ENCODE measurements at places on chromosomes 3 and 15. TPM values are rescaled to one million over a fixed set of nuclear protein-coding genes. Genes with fewer than 3 reads are reported as not detected.

GOLGA8H gene
- 0.70 TPM for total RNA-seq

GPR176 gene
- 132 TPM for total RNA-seq

DNA sequence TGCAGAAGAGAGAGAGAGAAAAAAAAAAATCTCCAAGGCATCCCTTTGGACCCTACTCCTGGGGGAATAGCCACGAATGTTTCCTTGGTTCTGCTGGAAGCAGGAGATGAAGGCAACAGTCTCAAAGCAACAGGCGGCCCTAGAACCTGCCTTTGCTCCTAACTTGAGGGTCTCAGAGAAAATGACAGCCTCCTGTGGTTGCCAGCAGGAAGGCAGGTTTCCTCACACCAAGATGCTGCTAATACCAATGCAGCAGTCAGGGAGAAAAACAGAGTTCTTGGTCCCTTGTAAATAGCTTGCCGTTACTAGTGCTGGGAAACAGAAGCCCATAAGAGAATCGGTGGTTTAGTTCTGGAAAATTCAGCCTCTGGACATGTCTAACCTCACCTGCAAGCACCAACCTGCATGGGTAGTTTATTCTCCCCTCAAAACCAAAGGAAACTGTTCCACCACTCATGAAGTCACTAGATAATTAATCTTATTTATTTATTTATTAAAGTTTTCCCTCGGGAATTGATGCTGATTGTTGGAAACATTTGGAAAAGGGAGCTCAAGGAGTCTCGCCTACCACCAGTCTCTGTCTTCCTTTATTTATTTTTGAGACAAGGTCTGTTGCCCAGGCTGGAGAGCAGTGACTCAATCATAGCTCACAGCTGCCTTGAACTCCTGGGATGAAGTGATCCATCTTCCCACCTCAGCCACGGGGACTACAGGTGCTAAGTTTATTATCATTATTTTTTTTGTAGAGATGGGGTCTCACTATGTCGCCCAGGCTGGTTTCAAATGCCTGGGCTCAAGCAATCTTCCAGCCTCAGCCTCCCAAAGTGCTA is 883 bp upstream of the FRMD4B start:
- H3K27ac ChIP-seq, result no peak overlapping the region
- H3K4me1 ChIP-seq, result peaks cover 4% of the 10 kb centered on the region
- no peak for DNase-seq
- H3K4me3 ChIP-seq, result peak overlapping the region; percentile 58
- no peaks in the 10 kb centered on the region for H3K36me3 ChIP-seq

DNA sequence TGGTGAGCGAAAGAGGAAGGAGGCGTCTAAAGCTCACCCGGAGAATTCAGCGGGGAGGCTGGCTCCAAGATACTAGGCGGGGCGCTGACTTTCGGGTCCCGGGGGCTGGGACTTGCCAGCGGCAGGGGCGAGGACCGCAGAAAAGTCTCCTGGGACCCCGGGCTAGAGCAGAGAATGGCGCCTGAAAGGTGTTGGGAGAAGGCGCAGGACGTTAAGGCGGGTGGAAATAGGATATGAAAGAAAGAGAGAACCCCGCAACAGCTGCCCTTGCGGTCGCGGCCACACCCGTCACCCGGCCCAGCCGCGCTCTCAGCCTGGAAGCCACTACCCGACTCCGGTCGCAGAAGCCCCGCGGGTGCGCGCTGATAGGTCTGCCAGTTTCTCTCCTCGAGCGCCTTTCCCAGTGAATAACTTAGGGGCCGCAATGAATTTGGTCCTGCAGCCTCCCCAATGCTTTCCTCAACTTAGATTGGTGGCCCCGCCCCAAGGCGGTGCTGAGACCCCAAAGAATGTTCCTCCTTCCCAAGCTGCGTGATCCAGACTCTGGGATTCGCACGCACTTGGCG is 604 bp downstream of the LTK start:
- H3K27me3 ChIP-seq, result peaks cover 30% of the 10 kb centered on the region
- H3K4me1 ChIP-seq, result no peaks in the 10 kb centered on the region
- H3K27ac ChIP-seq, result no peak overlapping the region

DNA sequence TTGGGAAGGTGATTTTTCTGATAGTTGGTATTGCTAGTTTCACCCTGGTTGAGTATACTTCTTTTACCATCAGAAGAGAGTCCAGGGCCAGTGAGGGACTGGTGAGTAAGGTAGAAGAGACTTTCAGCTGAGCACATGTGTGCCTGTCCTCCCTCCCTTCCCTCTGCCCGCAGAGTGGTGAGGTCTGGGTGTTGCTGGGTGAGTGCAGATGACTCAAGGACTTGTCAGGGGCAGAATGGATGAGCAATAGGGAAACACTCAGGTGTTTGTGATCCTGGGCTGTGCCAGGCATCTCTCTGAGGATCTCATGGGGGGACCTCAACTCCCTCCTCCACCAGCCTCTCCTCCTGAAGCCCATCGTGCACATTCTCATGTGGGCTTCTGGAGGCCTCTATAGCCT is 76.0 kb upstream of the GSK3B start:
- DNase-seq, result no peak
- no peaks in the 10 kb centered on the region for H3K36me3 ChIP-seq
- H3K27me3 ChIP-seq, result no peaks in the 10 kb centered on the region
- no peaks in the 10 kb centered on the region for H3K4me1 ChIP-seq
- no peak overlapping the region for H3K4me3 ChIP-seq

DNA sequence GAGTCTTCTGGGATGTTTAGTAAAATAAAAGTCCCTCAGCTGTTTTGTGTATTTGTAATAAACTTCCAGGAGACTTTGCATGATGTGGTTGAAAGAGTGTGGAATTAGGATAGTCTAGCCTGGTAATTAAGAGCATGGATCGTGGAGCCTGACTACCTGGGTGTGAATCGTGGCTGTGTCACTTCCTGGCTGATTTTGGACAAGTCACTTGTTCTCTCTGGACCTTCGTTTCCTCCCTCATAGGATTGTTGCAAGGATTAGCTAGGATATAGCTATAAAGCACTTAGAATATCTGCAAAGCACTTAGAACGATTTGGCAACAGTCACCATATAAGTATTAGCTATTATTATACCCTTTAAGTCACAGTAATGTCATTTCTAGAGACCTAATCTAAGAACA is 40.2 kb downstream of the SLMAP start:
- H3K4me3 ChIP-seq, result no peak overlapping the region
- H3K36me3 ChIP-seq, result no peaks in the 10 kb centered on the region
- no peak for DNase-seq
- no peak overlapping the region for H3K27ac ChIP-seq

CLDN16 gene
- not detected for total RNA-seq

DNA sequence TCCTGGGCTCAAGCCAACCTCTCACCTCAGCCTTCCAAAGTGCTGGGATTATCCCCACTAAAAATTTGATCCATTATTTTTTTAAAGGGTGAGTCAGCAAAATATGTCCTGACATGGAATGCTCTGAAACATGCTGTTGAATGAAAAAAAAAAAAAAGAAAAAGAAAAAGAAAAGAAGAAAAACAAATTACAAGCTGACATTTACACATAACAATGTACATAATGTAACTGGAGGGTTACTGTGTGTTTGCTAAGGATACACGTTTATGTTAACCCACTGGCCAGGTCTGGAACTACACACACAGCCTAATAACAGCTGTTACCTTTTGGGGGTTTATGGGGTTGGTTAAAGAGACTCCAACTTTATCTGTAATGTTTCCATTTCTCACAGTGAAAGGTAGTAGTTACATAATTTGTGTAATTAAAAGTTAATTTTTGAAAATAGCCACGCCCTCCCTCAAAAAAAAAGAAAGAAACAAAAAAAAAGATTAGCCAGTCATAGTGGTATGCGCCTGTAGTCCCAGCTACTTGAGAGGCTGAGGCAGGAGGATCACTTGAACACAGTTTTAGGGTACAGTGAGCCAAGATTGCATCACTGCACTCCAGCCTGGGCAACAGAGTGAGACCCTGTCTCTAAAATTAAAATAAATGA is 3.1 kb upstream of the MESP2 start:
- no peaks in the 10 kb centered on the region for H3K4me1 ChIP-seq
- H3K36me3 ChIP-seq, result no peaks in the 10 kb centered on the region
- H3K27me3 ChIP-seq, result peaks cover 7% of the 10 kb centered on the region
- DNase-seq, result no peak
- H3K27ac ChIP-seq, result no peak overlapping the region

GRCh38 chr3:132535575-132536441 is 61.3 kb upstream of the ACKR4 start:
- no peaks in the 10 kb centered on the region for H3K4me1 ChIP-seq
- peak; percentile 67 for DNase-seq
- no peak overlapping the region for H3K4me3 ChIP-seq
- no peak overlapping the region for H3K27ac ChIP-seq

SLC49A4 gene
- total RNA-seq, result 10.0 TPM
